ENCODE measurements at places on chromosomes 7 and 10. TPM values are rescaled to one million over a fixed set of nuclear protein-coding genes. Genes with fewer than 3 reads are reported as not detected.

The ZNF485 gene
- 4.7 TPM for polyA plus RNA-seq

- DNase-seq, result no peak
Measured at GRCh38 chr7:35553519-35553918, 141.4 kb downstream of the HERPUD2 start.

- DNase-seq, result no peak
Measured at GRCh38 chr7:54596747-54597146, 54.6 kb downstream of the VSTM2A start.

GRCh38 chr7:52831321-52831720 lies 204.1 kb upstream of the POM121L12 start:
- no peak for DNase-seq

The MGAM2 gene
- polyA plus RNA-seq, result not detected

All from CD4-positive, alpha-beta memory T cell (primary cell).